ENCODE measurements at places on chromosomes 2 and 18.

GRCh38 chr18:63784787-63785452, 9.7 kb downstream of the SERPINB7 start:
- no peak for DNase-seq

DNA sequence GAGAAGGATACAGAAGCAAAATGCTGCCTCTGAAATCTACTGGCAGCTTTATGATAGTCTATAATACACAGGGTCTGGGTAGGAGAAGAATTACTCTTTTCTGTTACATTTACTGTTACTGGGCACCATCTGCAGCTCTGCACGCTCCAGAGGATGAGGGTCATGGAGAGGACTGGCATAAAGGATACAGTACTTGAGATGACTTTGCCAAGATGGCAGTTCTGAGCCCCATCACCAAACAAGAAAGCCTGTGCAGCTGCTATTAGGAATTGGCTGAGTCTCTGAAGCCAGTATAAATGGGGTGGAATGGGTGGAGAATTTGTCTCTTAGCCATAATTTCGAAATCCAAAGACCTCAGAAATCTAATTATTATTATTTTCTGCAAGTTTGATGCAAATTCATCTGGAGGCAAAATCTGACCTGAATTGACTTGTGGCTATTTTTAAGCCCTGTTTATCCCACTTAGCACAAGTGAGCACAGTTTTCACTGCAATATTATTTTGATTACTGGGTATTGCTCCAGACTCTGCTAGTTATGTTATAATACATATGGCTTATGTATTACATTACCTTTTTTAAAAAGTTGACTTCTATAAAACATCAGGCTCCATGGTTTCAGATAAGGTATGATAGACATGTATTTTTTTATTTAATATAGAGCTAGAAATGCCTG, 579.5 kb downstream of the MBD2 start:
- no peak for DNase-seq

DNA sequence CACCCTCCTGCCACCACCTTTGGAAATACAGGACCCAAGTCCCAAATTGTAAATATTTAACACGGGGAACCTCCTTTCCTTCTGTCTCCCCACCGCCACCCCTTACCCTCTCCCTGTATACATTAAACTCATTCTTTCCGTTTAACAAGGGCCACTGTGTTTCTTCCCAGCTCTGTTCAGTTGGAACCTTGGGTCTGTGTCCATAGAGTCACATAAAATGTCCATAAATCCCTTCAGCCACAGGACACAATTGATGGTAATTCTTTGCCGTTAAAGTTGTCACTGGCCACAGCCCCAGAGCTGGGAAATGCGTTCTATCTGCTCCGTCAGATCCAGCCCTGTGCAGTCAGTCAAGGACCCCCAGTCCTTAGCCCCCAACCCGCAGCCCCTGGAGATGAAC, 49.9 kb upstream of the FZD7 start:
- no peak for DNase-seq

DNA sequence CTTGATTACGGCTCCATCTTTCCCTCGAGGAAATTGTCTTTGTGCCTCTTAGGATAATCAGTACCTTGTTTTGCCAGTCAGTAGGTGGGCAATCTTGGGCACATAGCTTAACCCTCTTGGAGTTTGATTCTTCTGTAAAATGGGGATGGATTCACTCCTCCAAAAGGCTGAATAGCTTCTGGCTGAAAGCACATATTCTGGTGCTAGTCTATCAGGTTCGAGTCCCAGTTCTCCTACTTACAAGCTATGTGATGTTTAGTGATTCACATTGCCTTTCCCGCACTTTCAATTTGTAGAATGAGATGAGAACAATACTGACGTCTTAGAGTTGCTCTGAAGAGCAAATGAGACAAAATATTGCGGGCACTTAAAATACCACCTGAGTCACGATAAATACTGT, 43.9 kb downstream of the ATIC start:
- DNase-seq: no peak

DNA sequence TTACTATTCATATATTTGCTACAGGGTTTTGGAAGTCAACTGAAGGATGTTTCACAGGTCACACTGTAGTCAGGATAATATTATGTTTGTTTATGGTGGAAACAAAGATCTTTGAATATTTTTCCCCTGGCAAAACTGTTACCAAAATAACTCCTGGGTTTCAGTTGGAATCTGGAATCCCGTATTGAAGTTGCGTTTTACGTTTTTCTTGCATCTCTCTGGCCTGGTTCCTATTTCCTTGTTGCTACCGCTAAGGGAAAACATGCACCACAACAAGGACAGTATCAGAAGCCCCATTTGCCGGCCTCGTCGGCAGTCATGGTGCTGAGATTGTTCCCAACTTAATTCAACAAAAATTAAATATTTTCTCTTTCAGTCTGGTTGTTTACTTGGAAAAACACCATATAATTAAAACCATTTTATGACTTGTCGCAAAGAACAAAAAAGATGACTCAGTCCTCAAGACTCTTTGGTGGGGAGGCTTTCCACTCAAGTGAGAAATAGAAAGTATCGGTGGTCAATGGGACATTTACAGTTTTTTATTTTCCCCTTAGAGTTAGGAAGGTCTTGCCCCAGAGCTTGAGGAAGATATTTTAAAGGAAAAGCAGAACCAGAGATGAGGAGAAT, 42.3 kb downstream of the EN1 start:
- DNase-seq: no peak

DNA sequence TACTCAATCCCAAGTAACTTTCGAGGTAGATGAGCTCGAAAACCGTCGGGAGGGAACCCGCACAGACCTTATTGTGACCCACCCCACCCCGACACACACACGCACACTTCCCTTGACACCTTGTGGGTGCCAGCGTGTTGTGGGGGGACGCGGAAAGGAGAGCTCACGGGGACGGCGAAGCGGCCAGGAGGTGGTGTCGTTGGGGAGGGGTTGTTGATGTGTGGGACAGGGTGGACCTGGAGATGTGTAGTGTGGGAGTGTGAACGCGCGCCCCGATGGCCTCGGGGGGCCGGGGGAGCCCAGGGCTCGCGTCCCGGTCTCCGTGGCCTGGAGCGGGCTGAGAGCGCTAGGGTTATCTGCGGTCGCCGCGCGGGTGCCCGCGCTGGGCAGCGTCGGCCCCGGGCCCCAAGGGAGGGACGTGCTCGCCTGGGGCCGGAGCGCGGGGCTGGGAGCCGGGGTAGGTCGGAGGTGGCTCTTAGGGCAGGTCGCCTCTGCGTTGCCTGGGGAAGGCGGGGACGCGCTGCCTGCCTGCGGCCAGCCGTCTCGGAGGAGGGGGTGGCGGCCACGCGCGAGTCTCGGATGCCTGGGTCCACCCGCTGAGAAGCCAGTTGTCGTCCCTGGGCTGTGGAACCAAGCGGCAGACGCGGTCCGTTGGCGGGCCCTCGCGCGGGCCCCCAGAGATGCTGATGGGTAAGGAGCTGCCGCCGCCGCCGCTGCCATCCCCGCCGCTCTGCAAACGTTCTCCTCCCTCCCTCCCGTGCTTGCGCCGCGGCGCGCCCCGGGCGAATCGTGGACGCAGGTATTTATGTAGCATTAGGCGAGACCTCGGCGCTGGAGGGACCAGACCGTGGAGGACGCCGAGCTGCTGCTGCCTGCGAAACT, 1.6 kb downstream of the KLHL29 start:
- no peak for DNase-seq

GRCh38 chr2:187917535-187917934, 363.3 kb upstream of the TFPI start:
- DNase-seq: no peak

DNA sequence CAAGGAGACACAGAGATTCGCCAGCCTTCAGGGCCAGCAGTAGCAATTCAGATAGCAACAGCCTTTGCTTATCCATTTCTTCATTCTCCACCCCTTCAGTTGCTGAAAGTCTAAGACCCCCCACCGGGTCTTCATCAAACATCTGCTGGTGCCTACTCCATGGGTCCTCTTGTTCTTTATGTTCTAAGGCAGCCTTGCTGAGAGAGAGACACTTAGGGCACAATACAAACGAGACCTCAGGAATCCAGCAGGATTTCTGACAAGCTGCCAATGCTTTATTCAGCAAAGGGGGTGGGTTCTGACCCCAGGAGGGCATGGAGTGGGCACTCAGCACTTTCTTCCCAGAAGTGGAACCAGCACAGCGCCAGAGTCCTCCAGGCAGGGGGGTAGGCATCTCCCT, 36.2 kb upstream of the CNGA3 start:
- DNase-seq: no peak

DNA sequence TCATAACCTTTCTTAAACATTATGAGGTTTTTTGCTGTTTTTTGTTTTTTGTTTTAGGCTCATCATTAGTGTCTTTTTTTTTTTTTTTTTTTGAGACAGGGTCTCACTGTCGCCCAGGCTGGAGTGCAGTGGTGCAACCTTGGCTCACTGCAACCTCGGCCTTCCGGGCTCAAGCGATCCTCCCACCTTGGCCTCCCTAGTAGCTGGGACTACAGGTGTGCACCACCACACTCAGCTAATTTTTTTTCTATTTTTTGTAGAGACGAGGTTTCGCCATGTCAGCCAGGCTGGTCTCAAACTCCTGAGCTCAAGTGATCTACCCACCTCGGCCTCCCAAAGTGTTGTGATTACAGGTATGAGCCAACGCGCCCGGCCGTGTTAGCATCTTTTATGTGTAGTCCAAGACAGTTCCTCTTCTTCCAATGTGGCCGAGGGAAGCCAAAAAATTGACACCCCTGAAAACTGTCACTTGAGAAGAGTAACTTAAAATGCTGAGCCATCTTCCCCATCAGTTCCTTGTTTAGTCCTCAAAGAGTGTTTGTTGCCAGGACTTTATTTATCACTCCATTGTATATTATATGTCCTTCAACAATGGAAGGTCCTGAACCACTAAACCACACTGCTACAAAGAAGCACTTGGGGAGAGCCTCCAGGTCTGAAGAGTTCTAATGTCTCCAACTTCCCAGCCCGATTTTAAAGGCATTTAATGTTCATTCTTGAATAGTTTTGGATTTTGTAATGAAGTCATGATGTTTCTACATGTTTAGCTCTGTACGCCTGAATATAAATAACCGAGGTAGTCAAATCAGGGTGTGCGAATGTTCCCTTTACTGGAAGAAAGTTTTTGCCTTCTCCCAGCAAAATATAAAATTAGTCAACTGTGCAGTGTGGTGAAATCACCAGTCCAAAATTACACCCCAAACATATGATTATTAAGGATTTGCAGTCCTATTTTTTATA, 26.4 kb downstream of the ZNF516 start:
- DNase-seq: no peak

- DNase-seq: no peak
Observed at GRCh38 chr18:36108196-36108595, 20.9 kb downstream of the SLC39A6 start.
